ENCODE measurements at places on chromosomes 13 and 19.
A peak's percentile ranks its signal among the peaks of the same experiment; 100 is the strongest.

DNA sequence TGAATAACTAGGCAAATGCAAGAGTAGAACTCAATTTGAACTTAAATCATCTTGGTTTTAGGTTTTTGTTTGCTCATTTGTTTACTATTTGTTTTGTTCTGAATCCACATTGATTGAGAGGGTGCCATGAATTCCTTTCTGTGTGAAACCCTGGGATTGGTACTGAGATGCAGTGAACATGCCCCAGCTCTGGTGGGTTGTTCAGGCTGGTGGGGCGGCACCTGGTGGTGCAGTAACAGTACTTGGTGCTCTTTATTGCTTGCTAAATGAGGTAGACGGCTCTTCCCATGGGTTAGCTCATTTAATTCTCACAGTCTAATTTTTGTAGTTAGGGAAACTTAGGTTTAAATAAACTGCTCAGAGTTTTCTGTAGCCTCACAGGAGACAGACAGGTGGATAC lies 48.4 kb downstream of the WASF3 start:
- DNase-seq, result no peak

GRCh38 chr13:20209948-20210347 lies 17.2 kb upstream of the GJB2 start:
- no peak for DNase-seq

DNA sequence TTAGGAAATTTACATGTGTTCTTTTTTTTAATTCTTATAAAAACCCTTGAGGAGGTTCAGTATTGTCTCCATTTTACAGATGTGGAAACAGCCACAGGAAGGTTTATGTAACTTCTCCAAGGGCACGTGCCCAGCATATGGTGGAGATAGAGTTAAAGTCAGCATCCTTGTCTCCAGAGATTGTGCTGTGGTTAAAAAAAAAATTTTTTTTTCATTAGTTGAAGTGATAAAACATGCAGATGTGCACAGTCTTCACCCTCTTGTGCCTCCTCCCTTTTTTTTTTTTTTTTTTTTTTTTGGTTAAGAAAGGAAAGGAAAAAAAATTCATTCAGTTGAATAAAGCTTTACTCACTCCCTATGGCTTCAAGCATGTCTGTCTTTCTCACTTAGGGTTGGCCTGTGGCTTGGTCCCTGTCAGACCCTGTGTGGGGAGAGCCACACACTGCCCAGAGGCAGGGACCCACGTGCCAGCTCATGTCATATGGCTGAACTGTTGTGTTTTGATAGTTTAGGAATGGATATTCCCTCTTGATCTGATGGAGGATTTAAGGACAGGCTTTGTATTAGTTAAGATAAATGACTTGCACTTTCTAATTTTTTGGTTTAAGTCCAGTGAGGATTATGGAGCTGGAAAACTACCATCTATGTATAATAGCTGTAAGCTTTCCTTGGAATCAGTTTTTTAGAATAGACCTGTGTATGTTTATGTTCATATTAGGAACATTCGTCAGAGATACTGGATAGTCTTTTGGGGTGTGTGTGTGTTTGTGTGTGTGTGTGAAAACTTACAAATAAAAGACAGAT lies 19.3 kb downstream of the RNASEH2B start:
- DNase-seq, result no peak

GRCh38 chr19:52188822-52189734 lies 774 bp upstream of the PPP2R1A start:
- no peak for DNase-seq

GRCh38 chr13:94711561-94712286 lies 621 bp downstream of the SOX21 start:
- peak; percentile 58 for DNase-seq

DNA sequence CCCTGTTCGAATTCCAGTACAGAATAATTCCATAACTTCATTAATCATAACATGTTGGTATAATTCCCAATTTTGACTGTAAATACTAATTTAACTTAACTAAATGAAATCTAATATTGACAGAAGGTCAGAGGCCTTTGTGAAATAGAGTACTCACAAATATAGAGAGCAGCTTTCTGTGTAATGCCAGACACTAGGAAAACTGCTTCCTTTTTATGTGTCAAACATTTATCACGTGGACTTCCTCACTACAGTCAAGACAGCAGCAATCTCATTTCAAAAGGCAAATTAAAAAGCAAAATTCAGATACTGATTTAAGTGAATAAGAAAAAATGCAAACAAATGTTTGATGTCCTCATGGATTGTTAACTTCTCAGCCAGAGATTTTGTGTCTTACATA lies 13.1 kb downstream of the ITM2B start:
- DNase-seq, result no peak

DNA sequence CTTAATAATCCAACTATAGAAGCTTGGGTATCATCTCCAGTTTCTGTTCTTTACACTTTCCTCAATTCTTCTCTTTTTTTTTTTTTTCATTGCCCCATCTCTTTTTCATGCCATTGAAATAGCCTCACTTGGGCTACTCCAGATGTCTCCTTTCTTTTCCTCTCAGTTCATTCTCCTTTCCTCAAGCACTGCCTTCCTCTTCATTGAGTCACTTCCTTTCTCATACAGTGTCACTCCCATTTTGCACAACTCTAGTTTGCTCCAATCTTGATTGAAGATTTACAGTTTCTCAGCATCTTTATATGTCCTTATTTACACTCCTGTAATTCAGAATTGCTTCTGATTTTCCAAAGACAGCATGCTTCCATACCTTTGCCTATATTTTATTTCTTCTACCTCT lies 61.3 kb downstream of the IPO5 start:
- no peak for DNase-seq

- peak; percentile 66 for DNase-seq
These were observed 1.8 kb downstream of the KMT2B start for GRCh38 chr19:35719402-35720162.

- no peak for DNase-seq
These were observed 101.5 kb downstream of the CCNA1 start for GRCh38 chr13:36533806-36534205.

GRCh38 chr19:3136684-3137055 lies 837 bp downstream of the GNA15 start:
- peak; percentile 84 for DNase-seq

DNA sequence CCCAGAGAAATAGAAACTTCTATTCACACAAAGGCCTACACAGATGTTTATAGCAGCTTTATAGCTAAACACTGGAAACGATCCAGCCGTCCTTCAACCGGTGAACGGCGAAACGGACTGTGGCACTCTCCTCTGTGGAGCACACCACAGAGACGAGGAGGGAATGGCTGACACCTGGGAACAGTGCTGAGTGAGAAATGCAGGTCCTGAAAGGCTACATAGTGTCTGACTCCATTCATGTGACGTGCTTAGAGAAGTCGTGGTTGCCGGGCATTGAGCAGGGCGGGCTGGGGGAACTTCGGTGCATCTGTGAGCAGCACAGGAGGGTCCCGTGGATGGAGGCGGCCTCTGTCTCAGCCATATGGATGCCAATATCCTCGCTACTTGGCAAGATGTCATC lies 3.1 kb upstream of the GRK1 start:
- no peak for DNase-seq

DNA sequence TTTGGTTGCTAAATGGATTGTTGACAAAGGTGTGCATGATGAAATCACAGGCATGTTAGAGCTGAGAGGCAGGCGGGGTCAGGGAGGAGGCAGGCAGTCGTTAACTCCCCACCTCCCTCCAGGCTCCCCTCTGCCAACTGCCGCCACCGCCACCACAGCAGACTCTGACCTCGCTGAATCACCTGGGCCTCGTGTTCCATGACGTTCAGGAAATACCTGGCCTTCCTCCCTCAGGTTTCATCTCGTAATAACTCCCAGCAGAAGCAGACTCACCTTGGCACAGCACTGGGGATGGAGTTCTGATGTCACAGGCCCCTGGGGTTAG lies 198.5 kb downstream of the KATNAL1 start:
- DNase-seq, result peak; percentile 91

DNA sequence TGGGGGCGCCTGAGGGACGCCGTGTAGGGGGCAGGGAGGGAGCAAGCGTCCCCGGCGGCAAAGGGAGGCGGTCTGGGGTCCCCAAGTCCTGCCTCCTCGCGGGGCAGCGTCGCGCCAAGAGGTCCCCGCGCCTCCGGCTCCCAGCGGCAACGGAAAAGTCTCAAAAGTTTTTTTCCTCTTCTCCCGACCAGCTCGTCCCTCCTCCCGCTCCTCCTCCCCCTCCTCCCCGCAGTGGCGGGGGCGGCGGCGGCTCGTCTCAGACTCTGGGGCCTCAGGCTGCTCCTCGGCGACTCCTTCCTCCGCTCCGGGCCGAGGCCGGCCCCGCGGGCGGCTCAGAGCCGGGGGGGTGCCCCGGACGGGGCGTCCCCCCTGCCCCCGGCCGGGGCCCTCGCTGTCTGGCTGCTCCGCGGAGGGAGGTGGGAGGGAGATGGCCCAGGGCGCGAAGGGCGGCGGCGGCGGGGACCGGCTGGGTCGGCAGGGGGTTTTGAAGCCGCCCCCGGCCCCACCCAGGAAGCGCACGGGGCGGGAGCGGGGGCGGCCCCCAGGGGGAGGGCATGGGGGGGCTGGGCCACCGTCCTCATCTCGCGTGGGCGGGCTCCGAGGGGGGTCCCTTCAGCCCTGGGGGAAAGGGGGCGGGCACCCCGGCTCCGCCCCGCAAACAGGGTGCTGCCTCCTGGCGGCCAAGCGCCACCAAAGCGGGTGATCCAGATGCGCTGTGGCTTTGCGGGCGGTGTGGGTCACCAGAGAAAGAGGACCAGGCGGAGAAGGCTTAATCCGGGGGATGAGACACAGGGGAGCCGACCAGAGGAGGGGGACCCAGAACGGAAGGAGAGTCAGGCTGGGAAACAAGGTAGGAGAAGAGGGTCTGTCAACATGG lies at the start of gene TGFB1:
TSS of gene TGFB1 (minus strand) at position 457 of the 877 bp plus-strand sequence. CDS start 878 bp downstream, outside the sequence.
- DNase-seq, result peak; percentile 85

DNA sequence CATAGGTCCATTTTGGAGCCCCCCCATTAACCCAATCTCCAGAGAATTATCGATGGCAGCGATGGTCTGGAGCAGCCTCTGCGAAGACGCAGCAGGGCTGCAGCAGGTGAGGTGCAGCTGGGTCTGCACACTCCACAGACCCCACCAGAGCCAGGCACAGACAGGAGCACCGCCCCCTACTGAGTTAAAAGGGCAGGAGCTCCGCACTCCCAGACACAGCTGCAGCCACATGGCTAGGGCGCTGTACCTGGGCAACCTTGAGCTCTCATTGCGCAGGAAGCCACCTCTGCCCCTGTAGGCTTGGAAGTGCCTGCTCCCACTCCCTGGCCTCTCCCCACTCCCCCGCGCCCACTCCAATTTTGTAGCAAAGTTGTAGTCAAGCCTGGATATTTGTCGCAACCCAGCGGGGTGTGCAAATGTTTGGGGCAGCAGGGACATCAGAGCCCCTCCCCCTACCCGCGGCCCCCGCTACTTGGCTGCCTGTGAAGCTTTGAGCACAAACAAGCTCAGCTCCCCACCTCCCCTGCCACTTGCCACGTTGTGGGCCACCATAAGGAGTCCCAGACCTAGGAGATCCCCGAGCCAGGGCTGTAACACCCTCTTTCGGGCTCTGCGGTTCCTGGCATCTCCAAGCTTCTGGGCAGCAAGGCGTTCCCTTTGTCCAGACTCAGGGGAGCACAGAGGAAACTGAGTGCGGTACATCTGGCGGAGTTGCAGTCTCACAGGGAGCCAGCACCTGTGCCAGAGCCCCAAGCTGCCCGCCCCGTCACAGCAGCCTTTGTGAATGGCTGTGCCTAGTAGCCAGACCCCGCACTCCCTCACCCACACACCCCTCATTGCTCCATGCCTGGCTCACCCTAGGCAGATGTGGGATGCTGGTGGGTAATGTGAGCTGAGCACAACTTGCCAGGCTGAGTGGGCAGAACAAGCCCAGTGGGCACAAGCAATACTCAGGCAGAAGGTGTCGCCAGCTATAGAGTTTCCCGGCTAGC lies 949.7 kb upstream of the SLITRK1 start:
- no peak for DNase-seq

DNA sequence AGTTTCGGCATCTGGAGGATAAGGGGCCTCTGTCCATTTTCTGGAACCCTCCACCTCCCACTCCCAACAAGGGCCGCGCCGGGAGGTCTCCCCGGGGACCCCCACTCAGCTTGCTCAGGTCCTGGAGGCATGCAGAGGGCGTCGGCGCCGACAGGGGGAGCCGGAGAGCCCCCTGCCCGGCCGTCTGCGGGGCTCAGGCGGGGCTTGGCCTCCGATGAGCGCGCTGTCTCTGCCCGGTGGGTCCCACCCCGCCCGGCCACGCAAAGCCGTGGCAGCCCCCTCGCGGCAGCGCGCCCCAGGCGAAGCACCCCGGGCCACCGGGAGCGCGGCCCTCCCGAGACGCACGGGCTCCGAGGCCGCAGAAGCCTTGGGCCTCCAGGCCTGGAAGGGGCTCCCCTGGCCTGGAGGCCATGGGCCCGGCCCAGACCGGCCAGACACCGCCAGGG lies 149.7 kb upstream of the ZNF536 start:
- no peak for DNase-seq

- DNase-seq, result no peak
These were observed 1751.4 kb upstream of the SPRY2 start for GRCh38 chr13:82092312-82092711.

DNA sequence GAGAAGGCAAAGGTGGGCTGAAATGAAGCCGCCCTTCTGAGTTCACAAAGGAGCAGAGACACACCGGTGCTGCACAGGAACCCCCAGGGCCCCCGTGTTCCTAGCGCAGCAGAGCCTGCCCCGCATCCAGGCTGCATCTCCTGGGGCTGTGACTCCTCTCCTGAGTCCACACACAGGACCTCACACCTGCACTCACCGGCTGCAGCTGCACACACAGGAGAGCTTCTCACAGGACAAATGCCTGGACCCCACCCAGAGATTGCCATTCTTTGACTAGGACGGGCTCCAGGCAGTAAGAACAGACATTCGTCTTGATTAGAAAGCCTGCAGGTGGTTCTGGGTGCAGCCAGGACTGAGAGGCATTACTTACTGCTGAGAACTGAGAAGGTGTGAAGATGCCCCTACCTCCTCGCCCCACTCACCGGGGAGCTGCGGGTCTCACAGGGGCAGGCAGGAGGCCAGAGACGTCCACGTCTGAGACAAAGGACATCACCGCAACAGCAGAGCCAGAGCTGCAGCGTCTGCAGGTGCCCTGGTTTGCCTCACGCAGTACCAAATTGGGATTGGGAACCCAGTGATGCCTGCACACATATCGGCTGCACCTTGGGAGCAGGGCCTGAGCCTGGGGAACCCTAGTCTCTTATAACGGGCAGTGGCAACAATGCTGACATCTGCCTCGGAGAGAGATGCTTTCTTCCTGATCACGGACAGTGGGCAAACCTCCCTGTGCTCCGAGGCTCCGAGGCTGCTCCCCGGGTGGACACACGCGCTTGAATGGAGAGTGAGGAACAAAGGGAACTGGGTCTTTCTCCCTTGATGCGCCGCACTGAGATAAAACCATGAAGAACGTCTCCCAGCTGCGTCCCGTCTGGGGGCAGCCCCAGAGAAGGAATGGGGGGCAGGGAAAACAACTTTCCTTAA lies 50.4 kb downstream of the RASA3 start:
- peak; percentile 42 for DNase-seq

GRCh38 chr19:16017138-16017490 lies 59.2 kb upstream of the TPM4 start:
- DNase-seq, result no peak

- DNase-seq, result no peak
These were observed 110.4 kb upstream of the SOX1 start for GRCh38 chr13:111956261-111957151.

- no peak for DNase-seq
These were observed 1368.7 kb downstream of the UQCRFS1 start for GRCh38 chr19:27844261-27844660.

Data from RWPE2 (cell line).